Airway epithelial cell (primary cell): ENCODE measurements at places on chromosomes 12 and 14. TPM values are rescaled to one million over a fixed set of nuclear protein-coding genes. Genes with fewer than 3 reads are reported as not detected.

Gene EPS8
- 8.6 and 12.7 TPM in 2 replicates for total RNA-seq

Gene TC2N
- total RNA-seq = 20.7 and 24.5 TPM in 2 replicates

Gene RAB15
- total RNA-seq = 0.46 and 1.3 TPM in 2 replicates

Gene RDH11
- total RNA-seq = 90.1 and 112 TPM in 2 replicates

Gene PLEKHH1
- 3.6 and 6.3 TPM in 2 replicates for total RNA-seq

Gene COX14
- 57.8 and 64.6 TPM in 2 replicates for total RNA-seq

Gene ENDOU
- 2.6 and 3.4 TPM in 2 replicates for total RNA-seq

Gene TAS2R10
- total RNA-seq = 0.14 TPM in 1 of 2 replicates, not detected in the other

Gene CCDC88C
- 18.9 and 26.7 TPM in 2 replicates for total RNA-seq

Gene CPNE6
- not detected in 2 replicates for total RNA-seq

Gene SRRM4
- not detected in 2 replicates for total RNA-seq

Gene PIWIL1
- total RNA-seq = 0.07 TPM in 1 of 2 replicates, not detected in the other
